ENCODE measurements at places on chromosomes 12 and 14.

- no peak for DNase-seq
Measured at GRCh38 chr12:56221232-56221756, 428 bp downstream of the RNF41 start.

DNA sequence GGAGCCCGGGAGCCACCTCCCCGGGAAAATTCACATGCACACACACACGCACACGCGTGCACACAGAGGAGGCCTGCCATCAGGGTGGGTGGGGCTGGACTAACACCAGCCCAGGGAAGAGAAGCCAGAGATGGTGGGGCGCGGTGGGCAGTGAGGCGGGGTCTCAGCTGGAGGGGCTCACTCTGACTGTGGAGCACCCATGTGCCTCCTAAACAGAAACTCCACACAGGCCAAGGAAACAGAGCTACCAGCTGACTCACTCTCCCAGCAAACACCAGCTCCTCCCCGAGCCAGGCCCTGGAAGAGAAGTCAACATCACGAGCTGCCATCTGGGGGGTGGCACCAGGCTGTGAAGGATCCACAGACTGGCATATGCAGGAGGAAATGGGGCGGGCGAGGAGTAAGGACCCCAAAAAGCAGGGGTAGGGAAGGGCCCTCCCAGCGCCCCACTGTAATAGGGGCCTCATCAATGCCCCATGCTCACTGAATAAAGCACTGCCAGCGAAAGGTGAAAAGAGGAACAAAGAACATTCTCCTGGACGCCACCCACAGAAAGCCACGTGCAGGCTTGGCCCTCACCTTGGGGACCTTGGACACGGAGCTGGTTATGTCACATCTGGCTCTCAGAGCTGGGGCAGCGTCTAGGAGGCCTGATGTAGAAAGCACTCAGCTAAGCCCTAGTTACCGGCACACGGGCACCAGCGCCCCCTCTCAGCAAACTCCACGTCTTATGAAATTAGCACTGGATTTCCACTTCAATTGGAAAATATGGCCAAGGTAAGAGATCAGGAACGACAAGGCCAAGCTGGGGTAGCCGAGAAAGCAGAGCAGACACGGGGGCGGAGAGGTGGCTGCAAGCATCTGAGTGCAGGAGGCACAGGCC lies 8.4 kb upstream of the INF2 start:
- DNase-seq: no peak

DNA sequence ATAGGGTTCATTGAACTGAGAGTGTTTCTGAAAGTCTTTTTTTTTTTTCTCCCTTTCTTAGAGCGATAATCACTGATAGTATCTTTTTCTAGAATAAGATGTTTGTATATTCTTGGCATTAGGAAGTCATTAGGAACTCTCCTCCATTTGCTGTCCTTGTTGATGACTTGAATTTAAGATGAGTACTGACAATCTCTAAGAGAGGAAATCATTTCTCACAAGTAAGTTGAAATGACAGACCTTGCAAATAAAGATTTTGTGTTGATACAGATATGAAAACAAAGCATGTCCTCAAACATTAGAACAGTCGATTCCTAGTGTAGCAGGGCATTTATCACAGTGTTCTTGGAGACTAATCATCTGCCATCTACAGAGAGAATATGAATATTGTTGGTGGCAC lies 458.4 kb upstream of the SYT1 start:
- no peak for DNase-seq

DNA sequence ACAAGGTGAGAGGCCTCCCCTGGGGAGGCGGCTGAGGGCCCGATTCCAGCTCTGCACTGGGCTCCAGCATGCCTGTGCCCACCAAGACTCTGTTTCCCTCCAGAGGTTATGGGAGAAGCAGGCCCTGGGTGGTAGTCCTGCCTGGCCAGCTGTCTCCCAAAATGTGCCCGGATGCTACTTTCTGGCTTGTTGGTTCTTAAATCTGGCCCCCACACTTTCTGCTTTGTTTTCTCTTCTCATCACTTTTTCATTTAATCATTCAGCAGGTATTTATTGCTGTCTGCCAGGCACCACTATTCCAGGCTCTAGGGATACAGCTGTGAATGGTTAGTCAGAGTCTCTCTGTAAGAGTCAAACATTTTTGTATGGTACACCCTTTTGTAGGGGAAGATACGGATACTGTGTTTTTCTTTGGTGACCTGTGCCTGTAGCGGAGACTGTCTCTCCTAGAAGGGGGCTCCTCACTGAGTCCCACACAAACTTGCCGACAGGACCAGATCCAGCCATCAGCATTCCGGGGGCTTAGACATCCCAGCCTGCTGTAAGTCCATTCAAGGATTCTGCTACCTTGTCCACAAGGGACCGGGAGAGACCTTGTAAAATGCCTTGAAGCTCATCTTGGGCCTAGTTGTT lies 3.8 kb downstream of the DHRS2 start:
- DNase-seq: no peak

All from activated naive CD4-positive, alpha-beta T cell (primary cell).